ENCODE measurements at places on chromosomes 7 and 10.

GRCh38 chr7:151648429-151648828 is 128.7 kb upstream of the RHEB start:
- DNase-seq = no peak

DNA sequence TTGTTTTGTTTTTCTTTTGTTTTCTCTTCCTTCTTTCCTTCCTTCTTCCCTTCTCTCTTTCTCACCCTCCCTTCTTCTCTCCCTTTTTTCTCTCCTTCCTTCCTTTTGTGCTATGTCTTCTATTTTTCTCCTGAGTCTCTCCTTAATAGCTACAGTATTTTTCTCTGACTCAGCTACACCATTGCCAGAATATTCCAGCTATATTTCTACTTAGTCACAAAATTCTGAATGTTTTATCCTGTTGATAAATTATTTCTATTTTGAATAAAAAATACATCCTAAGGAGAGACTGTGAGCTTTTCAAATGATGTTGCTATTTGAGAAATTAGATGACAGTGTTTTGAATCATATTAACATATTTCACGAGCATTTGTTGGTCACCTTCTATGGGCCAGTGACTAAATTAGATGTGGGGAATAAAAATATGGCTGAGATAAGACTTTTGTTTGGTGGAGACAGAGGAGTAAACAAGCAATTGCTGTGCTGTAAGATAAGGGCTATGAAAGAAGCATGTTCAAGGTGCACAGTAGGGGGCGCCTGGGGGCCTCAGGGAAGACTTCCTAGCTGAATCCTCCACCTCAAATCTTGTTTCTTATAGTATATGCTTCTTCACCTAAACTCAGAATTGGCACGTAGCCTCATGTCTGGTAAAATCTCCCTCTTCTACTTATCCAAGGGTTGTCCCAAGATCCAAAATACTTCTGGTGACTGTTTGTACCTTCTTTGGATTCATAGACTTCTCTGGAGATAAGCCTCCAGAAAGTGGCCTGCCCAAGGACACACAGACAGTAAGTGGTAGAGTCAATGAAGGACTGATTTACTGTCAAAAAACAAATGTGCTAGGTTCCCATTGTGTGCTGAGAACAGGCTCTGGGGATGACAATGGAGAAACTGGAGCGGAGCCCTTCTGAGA is 115.5 kb upstream of the CREB5 start:
- DNase-seq = no peak

- DNase-seq = peak; percentile 45
These were observed 11.3 kb upstream of the PHYH start for GRCh38 chr10:13311177-13311575.

GRCh38 chr10:133199992-133200611 is 29.9 kb upstream of the UTF1 start:
- no peak for DNase-seq

- no peak for DNase-seq
These were observed 165.5 kb upstream of the BET1 start for GRCh38 chr7:94169682-94170081.

DNA sequence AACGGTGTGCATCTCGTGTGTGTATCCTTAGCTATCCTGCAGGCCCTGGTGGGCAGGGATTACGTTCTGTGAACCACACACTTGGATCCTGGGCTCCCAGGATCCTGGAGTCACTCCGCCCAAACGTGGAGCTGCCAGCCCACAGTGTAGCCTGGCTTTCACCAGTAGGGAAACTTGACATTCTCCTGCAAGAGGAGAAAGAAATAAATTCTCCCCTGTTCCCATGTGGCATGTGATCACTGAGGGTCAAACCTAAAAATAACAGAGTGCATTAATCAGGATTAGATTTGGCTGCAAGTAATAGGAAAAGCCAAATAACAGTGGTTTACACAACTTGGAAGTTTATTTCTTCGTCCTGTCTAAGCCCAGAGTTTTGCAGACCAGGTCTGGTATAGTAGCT is 32.3 kb downstream of the PALD1 start:
- DNase-seq = no peak

Measured in stromal cell of bone marrow (primary cell).